ENCODE measurements at places on chromosomes 3 and 15.

GRCh38 chr3:24628523-24629258 is 134.0 kb upstream of the THRB start:
- DNase-seq = no peak

- DNase-seq = no peak
These were observed 83.9 kb downstream of the HHLA2 start for GRCh38 chr3:108380128-108380795.

DNA sequence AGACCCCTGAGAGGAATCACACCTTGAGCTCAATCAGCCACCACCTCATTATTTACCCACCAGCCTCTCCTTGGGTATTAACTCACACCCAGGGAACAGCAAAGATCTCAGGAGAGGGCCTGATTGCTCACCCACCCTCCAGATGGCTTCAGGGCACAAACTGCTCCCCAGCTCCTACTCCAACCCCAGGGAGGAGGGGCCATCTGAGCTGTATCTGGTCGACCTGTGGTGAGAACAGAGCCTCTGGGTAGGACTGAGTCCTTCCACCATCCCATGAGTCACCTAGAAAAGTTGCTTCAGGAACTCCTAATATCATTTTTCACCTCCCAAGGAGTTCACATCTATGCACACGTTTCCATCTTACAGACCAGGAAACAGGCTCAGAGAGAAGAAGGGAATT is 44.8 kb upstream of the HES1 start:
- DNase-seq = no peak

DNA sequence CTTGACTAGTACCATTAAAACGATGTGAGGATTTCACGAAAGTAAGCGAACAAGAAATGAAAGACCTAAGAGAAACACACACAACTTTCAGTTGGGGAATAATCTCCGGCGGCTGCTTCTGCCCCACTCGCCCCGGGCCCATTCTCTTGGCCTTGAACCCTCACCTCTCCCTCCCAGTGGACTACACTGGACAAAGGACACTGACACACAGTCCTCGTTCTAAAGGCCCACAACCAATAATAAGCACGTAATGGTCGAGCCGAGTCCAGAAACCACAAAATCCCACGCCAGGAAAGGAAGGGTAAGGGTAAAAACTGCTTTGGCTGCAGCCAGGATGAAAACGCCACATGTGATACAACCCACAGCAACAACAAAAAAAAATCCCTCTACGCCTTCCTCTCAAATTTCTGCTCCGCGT is 469 bp downstream of the ZNF770 start:
- peak; percentile 34 for DNase-seq

DNA sequence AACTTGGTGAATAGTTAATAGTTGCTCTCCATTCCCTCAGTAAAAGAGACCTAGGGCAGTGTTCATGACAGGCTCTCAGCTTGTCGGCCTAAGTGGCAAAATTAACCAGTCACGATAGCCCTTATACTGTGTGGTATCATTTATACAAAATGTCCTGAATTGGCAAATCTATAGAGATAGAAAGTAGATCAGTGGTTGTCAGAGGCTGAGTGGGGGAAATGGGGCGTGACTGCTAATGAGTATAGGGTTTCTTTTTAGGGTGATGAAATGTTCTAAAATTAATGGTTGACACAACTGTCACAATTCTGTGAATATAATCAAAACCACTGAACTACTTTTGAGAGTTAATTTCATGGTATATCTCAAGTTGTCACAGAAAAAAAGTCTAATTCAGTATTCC is 20.9 kb downstream of the ARIH1 start:
- DNase-seq = no peak

- no peak for DNase-seq
These were observed 29.6 kb downstream of the GALK2 start for GRCh38 chr15:49199666-49200065.

- no peak for DNase-seq
These were observed 90.5 kb downstream of the LRRC28 start for GRCh38 chr15:99341786-99342185.

DNA sequence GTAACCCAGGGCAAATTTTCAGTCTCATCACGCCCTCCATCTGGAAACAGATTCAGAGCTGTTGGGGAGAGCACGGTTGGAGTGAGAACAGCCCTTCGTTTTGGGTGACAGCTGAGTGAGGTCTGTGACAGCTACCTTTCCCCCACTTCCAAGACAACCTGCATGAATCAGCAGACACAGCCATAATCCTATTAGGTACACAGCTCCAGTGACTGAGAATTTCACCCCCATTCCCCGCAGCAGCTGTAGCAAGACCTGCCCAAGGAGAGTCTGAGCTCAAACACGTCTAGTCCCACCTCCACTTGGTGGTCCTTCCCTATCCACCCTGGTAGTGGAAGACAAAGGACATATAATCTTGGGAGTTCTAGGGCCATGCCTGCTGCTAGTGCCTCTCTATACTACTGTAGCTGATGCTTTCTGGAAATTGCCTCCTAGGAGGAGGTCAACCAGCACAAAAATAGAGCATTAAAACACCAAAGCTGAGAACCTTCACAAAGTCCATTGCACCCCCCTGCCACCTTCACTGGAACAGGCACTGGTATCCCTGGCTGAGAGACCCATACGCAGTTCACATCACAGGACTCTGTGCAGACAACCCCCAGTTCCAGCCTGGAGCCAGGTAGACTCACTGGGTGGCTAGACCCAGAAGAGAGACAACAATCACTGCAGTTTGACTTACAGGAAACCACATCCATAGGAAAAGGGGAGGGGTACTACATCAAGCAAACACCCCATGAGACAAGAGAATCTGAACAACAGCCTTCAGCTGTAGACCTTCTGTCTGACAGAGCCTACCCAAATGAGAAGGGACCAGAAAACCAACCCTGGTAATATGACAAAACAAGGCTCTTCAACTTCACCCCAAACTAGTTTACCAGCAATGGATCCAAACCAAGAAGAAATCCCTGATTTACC is 448.6 kb upstream of the CBLB start:
- DNase-seq = no peak

- DNase-seq = peak; percentile 10
These were observed 38.1 kb downstream of the MUC20 start for GRCh38 chr3:195758721-195759353.

DNA sequence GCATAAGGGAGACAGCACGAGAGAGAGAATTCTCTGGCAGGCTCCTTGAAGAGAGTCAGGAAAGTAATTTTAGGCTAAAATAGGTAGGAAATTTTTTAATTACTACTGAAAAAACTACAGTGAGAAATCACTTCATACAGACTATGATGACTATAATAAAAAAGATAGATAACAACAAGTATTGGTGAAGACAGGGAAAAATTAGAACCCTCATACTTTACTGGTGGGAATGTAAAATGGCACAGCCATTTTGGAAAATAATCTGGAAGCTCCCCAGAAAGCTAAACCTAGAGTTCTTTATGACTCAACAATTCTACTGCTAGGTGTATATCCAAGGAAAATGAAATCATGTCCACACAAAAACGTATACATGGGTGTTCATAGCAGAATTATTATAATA is 2.1 kb upstream of the HDC start:
- DNase-seq = no peak

DNA sequence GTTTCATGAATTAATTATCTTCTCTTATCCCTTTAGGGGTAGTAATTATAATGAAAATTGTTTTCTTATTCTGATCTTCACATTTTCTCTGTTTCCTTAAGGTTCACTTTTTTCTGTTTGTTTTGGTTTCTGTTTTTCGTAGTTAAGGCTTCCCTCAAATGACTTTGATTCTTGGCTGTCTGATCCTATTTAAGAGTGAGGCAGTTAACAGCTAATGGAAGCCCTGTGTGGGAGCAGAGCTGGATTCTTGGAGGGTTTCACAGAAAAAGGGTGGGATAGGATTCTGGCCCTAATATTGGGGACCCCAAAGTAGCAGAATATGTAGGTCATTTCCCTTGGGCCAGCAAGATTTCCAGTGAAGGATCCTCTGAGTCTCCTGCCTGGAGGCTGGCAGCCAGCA is 6.8 kb upstream of the AMOTL2 start:
- DNase-seq = no peak

GRCh38 chr3:39106281-39106811 is 1.1 kb downstream of the GORASP1 start:
- peak; percentile 36 for DNase-seq

- peak; percentile 37 for DNase-seq
These were observed 835 bp downstream of the MEIS2 start for GRCh38 chr15:37099319-37100108.

- DNase-seq = no peak
These were observed 24.7 kb upstream of the SEMA3F start for GRCh38 chr3:50130436-50130835.

- DNase-seq = no peak
These were observed 14.6 kb upstream of the PLA2G4E start for GRCh38 chr15:42035435-42035761.

DNA sequence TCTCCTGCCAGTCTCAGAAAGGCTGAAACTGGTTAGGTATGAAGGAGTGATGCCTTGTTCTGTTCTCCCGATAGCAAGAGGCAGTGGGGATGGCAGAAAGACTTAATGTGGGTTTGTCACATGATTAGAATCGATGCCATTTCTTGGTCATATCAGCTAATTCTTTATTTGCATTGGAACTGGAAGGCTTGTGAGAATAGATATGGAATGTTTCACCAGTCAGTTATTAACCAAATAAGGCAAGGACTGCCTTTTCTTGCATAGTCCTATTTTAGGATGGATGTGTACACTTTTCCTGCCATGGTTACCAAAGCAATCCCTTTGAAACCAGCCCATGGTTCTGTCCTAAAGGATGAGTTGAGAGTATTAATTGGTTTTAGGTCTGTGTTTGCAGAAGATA is 33.7 kb downstream of the FILIP1L start:
- DNase-seq = no peak

DNA sequence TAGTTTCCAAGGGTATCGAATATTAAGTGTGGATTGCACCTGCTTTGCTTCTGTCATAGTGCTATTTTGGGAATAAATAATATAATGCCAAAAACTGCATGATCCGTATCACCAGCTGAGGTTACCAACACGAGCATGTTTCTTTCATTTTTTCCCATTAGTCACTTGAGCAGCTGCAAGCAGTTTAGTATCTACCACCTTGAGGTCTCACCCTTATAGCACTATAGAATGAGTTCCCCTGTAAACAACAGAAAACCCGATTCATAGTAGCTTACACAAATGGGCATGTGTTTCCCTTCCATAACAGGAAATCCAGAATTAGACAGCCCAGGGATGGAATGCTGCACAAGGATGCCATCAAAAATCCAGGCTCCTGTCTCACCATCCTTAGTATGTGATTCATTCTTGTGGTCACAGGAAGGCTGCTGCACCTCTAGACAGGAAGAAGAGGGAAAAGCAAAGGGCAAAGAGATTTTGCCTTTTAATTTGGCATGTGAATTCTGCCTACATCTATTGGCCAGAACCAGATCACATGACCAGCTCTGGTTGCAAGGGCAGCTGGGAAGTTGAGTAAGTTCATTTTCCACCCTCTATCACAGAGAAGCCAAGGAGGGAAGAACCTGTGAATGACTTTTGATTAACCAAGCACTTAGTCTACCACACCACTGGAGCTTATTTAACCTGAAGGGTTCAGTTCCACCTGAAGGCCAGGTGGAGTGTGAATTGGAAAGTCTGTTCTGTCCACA is 91.3 kb upstream of the SLC25A36 start:
- no peak for DNase-seq

DNA sequence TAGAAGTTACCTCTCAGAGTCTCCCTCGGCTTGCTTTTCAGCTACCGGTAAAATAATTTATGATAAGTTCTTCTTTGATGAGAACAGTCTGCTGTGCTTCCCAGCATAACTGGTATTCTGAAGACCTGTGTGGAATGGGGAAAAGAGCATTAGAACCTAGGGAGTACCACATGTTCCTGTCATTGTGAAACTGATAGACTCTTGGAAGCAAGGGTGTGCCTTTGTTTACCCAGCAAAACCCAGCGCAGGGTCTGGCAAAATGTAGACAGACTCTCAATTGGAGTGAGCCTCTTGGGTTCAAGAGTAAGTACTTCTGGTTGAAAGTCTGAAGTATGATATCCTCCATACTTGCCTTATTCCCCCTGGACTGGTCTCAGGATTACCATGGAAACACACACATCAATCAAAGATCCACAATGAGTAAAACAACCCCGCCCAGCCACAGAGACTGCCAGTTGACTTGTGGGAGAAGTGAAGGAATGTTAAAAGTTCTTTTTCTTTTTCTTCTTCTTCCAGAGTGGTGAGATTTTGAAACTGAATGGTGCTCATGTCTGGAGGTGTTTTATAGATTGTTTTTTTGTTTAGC is 652.4 kb upstream of the NAALADL2 start:
- no peak for DNase-seq

DNA sequence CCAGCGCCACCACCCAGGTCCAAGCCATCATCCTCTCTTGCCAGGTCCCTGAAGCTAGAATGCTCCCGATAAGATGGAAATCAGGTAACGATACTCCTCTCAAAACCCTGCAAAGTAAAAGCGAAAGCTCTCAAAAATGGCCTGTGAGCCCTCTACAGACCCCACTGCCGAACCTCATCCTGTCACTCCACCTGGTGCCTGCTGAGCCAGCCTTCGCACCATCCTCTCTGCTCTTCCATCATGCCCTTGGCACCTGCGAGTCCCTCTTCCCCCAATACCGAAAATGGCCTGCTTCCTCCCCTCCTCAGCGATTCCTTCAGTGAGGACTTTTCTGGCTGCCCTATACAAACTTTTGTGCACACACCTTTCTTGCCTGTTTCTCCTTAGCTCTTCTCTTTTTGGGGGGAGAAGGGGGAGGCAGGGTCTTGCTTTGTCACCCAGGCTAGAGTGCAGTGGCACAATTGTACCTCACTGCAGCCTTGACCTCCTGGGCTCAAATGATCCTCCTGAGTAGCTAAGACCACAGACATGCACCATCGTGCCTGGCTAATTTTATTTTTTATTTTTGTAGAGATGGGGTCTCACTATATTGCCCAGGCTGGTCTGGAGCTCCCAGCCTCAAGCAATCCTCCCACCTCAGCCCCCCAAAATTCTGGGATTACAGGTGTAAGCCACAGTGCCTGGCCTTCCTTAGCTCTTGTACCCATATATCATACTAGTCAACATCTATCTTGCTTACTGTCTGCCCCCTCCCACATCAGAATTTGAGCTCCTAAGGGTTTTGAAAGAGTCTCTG is 3.0 kb downstream of the IDH2 start:
- no peak for DNase-seq

GRCh38 chr15:73654659-73655058 is 21.5 kb upstream of the NPTN start:
- no peak for DNase-seq

- no peak for DNase-seq
These were observed 4.8 kb downstream of the SRGAP3 start for GRCh38 chr3:9244495-9245183.

All from testis (tissue), 5 donors.